ENCODE measurements at places on chromosomes 1 and 21.

DNA sequence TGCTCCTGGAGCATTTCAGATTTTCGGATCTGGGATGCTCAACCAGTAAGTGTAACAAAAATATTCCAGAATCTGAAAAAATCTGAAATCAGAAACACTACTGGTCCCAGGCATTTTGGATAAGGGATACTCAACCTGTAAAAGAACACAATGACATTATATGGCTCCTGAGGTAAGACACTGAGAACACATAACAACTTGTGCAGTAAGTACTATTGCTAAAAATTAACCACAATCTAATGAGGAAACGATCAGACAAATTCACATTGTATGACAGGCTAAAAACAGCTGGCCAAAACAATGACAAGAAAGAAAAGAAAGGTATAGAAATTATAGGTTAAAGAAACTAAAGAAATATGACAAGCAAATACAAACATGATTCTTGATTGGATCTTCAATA, 54.9 kb downstream of the LTN1 start:
- no peak for DNase-seq

- DNase-seq, result no peak
Observed at GRCh38 chr1:156712626-156713025, 7.2 kb upstream of the CRABP2 start.

DNA sequence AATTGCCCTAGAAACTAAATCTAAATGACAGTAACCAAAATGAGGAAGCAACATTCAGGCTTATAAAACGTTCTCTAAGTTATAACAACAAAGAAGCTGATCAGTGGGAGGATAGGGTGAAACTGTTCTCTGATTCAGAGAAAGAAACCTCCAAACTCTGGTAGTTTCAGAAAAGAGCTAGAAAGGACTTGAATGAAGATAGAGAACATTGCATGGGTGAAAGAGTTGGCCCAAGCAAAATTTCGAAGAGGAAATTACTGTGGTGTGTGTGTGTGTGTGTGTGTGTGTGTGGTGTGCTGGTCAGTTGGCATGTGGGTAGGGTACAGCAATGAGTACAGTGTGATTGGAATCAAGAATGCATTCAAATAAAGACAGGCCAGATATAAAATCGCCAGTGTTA, 16.5 kb upstream of the SPAG17 start:
- DNase-seq, result no peak

- DNase-seq, result no peak
Observed at GRCh38 chr1:71660411-71660810, 579.6 kb upstream of the ZRANB2 start.

DNA sequence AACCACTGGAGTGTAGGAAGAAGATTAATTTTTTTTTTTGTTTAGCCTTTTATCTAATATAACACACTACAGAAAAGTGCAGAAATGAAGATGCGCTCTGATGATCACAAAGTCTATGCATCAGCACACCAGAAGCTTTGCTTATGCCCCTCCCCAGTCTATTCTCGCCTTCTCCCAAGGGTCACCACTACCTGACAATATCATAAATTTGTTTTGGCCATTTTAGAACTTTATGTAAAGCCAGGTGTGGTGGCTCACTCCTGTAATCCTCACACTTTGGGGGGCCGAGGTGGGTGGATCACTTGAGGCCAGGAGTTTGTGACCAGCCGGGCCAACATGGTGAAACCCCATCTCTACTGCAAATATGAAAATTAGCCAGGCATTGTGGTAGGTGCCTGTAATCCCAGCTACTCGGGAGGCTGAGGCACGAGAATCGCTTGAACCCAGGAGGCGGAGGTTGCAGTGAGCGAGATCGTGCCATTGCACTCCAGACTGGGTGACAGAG, 231.3 kb downstream of the FOXD2 start:
- DNase-seq, result no peak

GRCh38 chr1:220544901-220545303, 17.0 kb downstream of the MARK1 start:
- DNase-seq, result peak; percentile 12

- DNase-seq, result peak; percentile 54
Observed at GRCh38 chr1:18954270-18955071, 2.0 kb downstream of the IFFO2 start.

GRCh38 chr1:160353223-160353622, 10.0 kb downstream of the NCSTN start:
- no peak for DNase-seq

DNA sequence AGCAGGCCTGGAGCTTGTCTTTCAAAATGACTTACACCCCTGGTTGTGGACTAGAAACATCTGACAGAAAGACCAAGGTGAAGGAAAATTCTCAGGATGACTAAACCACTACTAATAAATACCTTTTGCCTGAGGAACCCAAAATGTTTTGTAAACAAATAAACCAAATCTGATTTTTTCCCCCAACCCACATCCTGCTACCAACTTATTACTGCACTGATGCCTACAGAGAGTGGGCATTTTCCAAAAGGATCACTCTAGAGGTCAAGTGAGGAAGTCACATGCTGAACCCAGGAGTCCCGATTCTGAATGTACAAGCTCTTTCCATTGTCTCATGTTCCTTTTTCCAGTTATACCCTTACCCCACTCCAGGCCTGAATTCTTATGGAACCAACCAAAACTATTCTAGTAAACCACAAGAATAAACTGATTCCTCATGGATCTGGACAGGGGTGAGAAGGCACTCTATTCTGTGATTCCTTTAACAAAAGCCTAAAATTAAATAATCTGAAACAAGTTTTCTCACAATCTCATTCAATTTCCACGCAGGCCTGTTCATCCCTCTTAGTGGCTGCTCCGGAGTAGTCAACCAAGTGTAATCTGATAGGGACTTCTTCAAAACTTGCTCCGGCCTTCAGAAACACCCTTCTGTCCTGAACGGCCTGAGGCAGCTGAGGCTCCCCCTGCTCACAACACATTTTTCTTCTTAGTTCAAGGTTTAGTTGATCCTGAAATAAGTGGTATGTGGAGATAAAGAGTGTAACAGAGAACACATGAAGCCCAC, 1.4 kb downstream of the PI4KB start:
- peak; percentile 31 for DNase-seq

- no peak for DNase-seq
Observed at GRCh38 chr1:171515299-171515698, 30.0 kb downstream of the PRRC2C start.

DNA sequence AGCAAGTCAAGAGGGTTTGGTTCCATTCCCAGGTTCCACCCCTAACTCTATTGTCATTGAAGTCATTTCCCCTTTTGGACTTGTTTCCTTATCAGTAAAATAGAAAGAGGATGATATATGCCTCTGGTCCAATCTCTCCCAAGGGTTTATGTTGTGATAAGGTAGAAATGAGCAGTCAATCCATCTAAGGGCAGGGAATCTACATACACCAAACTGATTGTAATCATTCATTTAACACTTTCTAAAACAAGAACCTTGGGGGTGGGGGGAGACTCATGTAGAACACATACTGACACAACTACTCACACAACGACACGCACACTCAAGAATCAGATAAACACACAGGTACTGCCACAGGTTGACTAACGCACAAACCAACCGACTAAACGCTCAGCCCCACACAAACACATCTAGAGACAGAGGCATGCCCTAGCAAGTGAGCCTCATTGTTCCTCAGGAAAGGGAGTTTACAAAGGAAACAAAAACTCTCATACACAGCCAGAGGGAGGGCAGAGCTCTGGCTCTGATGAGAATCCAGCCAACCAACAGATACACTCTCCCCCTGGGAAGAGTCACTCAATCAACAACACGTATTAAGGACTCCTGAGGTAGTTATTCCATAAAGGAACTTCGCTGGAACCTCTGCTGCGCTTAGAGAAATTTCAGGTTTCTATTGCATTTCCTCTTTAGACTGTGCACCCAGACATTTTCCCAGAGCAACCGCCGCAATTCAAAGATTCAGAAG, 1.0 kb downstream of the F11R start:
- no peak for DNase-seq

- peak; percentile 69 for DNase-seq
Observed at GRCh38 chr1:183267646-183268431, 81.8 kb downstream of the LAMC2 start.

- no peak for DNase-seq
Observed at GRCh38 chr1:205317311-205317917, 4.1 kb downstream of the NUAK2 start.

DNA sequence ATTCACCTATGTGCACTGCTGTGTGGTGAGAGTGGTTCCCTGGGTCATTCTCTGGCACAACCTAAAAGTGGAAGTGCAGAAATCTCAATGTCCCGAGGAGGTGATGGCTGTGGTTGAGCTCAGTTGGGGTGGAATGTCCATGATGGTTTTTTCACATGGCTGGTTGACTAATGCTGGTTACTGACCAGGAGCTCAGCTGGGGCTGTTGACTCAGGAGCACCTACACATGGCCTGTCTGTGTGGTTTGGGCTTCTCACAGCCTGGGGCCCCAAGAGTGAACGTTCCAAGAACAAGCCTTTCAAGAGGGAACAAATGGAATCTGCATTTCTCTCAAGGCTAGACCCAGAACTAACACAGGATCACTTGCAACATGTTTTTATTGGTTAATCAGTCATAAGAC, 6.4 kb upstream of the KANK4 start:
- DNase-seq, result no peak

GRCh38 chr1:48092401-48092800, 95.2 kb upstream of the TRABD2B start:
- no peak for DNase-seq

GRCh38 chr1:201028461-201028889, 5.0 kb upstream of the KIF21B start:
- DNase-seq, result no peak

- DNase-seq, result no peak
Observed at GRCh38 chr1:202165267-202165941, 5.0 kb upstream of the PTPN7 start.

DNA sequence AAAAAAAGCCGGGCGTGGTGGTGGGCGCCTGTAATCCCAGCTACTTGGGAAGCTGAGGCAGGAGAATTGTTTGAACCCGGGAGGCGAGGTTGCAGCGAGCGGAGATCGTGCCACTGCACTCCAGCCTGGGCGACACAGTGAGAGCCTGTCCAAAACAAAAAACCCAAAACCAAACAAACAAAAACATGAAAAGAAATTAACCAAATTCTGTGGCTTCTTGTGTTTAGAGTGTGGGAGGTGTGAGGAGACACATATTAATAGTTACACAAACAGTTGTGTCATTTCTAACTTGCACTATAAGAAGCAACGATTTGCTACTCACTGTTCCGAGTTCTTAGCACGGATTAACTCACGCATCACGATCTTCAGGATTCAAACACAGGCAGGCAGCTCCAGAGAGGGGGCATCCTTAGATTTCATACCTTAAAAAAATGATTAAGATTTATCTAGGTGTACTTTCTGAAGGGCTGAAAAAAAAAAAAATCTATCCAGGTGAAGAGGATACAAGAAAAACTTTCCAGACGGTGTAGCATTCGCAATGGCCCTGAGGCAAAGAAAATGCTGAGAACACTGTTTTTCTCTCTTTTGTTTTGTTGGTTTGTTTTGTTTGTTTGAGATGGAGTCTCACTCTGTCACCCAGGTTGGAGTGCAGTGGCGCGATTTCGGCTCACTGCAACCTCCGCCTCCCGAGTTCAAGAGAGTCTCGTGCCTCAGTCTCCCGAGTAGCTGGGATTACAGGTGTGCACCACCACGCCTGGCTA, 713 bp upstream of the HMGCL start:
- DNase-seq, result no peak

- DNase-seq, result peak; percentile 73
Observed at GRCh38 chr1:17826165-17826488, 71.0 kb downstream of the ACTL8 start.

DNA sequence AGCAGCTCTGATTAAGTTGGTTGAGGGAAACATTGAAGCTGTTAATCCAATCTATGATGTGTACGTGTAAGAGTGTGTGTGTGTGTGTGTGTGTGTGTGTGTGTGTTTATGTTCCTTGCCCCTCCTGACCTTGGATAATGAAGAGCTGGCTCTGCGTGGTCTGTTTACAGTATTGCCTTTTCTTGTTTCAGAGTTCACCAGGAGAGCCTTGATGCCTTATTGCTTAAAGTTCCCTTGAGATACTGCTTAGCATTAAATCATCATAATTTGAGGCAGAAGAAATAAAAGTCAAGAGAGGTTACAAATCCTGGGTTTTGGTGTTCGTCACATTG, 36.4 kb downstream of the CAPN8 start:
- DNase-seq, result no peak

GRCh38 chr1:205261946-205262691, 34.4 kb downstream of the TMCC2 start:
- DNase-seq, result peak; percentile 43

GRCh38 chr21:45055861-45056260, 18.5 kb upstream of the ADARB1 start:
- DNase-seq, result peak; percentile 56

DNA sequence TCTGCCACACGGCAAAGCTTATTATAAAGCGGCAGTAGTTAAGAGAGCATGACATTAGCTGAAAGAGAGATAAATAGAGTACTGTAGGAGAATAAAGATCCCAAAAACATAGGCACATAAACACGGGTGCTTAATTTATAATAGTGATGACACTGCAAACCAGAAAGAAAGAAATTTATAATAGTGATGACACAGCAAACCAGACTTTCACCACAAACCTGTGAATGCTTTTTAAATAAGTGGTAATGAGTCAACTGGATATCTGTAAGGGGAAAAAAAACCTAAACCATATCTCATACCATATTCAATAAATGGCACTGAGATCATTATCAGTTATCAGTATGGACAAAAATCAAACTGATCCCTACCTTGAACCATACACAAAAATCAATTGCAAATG, 25.5 kb downstream of the USP1 start:
- no peak for DNase-seq

DNA sequence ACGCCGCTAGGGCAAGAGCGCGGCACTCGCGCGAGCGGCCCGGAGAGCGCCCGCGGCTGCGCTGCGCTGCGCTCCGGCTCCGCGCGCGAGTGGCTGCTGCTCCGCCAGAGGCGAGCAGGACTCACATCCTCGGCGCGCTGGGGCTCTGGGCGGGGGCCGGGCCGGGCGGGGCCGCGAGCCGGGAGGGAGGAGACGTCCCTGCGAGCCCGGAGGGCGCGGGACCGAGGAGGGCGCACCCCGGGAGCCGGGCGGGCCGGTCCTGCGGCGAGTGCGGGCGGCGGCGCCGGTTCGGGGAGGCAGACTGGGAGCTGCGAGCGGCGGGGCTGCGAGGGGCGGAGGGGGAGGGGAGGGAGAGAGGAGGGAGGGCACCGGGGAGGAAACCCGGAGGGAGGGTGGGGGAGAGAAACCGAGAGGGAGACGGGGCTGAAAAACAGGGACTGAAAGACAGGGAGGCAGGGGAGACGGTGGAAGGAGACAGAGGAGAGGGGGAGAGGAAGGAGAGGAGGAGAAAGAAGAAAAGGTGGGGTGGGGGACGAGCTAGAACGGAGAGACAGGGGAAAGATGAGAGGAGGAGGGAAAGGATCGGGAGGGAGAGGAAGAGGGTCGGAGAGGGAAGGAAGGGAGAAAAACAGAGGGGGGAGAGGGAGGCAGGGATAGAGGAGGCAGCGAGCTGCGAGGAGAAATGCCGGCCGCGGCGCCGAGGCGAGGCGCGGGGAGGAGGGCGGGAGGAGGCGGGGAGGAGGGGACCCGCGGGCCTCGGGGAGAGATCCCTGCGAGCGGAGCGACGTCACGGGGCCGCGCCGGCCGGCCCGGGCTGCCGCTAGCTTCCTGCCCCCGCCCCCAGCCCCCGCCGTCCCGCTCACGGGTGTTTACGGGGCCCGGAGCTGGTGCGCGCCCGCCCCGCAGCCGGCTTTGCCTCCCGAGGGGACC, at the start of gene CAMK2N1:
Gene CAMK2N1, minus strand, starts transcription at position 684 of the 930 bp plus-strand sequence. CDS start 831 bp downstream, outside the sequence.
- DNase-seq, result peak; percentile 93

- no peak for DNase-seq
Observed at GRCh38 chr1:67058242-67058641, 4.3 kb upstream of the SLC35D1 start.

GRCh38 chr1:46223472-46223943, 20.4 kb downstream of the LURAP1 start:
- DNase-seq, result peak; percentile 77

Measured in AG08396 (cell line).